ENCODE measurements at places on chromosomes 16 and 17.

- peak; percentile 29 for DNase-seq
Observed at GRCh38 chr17:28532050-28532960, 20.1 kb downstream of the UNC119 start.

DNA sequence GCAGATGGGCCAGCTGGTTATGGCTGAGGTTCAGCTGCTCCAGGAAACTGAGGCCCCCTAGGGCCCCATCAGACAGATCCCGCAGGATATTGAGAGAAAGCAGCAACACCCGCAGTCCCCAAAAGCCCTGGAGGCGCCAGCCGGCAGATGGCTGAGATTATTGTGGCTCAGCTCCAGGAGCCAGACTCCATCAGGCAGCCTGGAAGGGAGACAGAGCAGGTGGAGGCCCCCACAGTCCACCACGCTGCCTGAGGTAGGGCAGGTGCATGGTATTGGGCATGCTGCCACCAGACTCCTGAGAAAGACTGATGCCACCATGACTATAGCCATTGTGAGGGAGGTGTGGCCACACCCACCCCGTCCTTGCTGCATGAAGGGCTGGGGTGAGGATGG, 9.5 kb upstream of the TMEM101 start:
- DNase-seq = no peak

DNA sequence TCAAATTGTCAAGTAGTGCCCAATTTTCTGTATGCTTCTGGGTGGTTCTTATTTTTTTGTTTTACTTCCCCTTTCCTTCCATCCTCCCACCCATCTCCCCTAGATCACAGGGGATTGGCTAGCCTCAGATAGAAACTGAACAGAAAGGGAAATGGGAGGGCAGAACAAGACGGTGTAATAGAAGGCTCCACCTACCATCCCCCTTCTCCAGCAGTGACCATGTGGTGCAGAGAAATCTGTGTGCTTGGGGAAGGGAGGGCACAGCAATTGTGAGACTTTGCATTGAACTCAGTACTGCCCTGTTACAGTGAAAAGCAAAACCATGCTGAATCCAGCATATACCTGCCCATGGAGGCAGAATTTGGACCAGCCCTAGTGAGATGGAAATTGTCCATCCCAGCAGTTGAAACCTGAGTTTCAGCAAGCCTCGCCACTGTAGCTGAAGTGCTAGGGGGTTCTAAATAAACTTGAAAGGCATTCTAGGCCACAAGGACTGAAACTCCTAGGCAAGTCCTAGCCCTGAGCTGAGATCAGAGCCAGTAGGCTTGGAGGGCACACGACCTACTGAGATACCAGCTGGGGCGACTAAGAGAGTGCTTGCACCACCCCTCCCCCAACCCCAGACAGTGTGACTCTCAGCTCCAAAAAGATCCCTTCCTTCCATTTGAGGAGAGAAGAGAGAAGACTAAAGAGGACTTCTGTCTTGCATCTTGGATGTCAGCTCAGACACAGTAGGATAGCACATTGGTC, 5.2 kb downstream of the SLFN11 start:
- DNase-seq = peak; percentile 44

DNA sequence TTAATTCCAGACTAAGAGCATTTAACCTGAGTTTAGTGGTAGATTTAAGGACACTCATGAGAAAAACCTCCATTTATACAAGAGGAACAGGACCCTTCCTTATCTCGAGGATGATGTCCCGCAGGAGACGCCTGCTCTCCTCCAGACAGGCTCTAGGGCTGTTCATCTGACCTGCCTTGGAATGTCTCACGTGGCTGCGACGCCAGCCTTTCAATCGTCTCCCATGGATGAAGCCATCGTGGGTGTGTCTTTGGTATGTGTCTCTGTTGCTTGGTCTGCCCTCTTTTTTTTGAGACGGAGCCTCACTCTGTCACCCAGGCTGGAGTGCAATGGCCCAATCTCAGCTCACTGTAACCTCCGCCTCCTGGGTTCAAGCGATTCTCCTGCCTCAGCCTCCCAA, 16.5 kb downstream of the CHMP6 start:
- no peak for DNase-seq

- peak; percentile 80 for DNase-seq
Observed at GRCh38 chr16:27169511-27170071, 33.7 kb upstream of the KDM8 start.

- peak; percentile 38 for DNase-seq
Observed at GRCh38 chr17:37261286-37261685, 114.5 kb upstream of the C17orf78 start.

DNA sequence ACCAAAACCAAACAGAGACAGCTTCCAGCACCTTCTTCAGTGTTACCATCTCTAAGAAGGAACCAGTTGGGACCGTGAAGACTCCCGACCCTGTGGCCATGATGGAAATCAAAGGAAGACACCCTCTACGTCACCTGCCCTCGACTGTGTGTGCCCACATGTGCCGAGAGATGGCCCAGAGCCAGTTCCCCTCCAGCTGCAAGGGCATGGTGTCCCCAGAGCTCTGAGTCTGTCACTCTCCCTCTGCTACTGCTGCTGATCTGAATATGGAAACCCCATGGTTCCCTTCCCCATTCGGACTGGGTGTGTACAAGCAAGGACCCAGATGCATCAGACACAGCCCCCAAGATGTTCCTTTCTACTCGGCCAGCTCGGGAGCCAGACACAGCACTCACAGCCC, 76.4 kb downstream of the SOCS1 start:
- DNase-seq = no peak

DNA sequence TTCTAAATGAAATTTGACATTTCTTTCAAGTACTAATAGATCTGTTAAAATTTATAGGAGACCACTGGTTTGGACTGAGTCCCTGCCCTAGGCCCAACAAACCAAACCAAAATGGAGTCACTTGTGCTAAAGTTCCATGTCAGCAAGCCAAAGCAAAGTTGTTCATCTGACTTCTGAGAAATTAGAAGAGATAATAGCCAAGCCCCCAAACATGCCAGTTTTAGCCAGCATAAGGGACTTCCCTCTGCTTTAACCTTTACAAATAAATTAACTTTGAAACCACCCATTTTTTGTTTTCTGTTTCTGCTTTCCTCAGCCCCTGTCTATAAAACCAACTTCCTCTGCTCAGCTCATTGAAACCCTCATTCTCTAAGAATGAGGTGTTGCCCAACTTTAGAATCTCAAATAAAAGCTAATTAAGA, 18.9 kb downstream of the CDR2 start:
- DNase-seq = peak; percentile 35

DNA sequence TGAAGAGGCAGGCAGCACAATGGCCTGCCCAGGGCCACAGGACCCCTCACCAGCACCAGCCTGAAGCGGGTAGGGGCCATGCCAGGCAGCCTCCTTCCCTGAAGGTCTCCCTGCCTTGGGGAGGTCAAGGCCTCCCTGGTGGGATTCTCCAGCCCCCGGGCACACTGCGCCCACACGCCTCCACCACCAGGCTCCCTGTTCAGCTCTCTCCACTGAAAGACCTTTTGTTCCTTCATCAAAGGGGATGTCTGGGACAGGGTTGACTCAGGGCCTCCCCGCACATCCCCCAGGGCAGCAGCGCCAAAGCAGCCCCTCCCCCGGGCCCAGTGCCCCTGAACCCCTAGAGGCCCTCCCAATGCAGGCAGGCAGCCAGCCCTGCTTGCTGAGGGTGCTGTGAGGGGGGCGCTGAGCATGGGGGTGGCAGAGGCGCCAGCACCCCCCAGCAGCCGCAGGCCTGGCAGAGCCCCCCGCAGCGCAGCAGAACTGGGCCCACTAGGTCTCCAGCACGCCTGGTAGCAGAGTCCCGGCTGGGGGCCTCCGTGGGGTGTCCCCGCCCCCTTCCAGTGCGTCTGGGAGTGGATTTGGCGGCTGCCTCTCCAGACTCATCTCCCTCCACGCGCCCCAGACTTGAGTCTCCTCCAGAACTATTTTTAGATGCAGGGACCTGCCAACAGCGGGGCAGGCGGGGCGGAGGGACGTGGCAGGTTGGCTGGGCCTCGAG, 13.1 kb downstream of the BCAR1 start:
- DNase-seq = peak; percentile 95

DNA sequence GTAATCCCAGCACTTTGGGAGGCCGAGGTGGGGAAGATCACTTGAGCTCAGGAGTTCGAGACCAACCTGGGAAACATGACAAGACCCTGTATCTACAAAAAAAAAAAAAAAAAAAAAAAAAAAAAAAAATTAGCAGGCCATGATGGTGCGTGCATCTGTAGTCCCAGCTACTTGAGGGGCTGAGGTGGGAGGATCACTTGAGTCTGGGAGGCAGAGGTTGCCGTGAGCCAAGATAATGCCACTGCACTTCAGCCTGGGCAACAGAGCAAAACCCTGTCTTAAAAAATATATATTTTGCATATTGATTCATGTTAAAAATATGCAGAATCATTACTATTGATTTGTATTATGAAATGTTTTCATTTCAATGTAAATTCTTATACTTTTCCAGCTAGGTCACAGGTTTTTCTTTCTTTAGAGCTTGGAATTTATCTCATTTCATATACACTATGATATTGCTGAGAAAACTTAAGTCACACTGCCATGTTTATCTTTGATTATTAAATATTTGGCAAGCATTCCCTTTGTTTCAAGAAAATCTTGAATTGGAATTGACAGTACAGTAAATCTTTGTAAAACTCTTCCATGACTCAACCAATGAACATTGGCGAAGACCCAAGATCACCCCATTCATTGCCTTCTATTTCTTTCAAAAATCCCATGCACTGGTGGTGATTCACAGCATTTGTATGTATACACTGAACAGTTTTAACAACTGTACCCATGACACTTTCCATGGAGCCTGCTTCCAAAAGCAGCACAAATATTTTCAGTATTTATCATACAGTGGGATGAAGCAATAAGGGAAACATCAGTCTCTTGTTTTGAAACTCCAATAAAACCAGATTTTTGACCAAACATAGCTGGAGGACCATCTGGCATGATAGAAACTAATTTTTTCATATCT, 83.5 kb upstream of the TNRC6A start:
- peak; percentile 100 for DNase-seq

GRCh38 chr17:57481910-57482391, 225.6 kb downstream of the MSI2 start:
- peak; percentile 99 for DNase-seq

- DNase-seq = peak; percentile 32
Observed at GRCh38 chr17:19533718-19534561, at the start of gene SLC47A1. Gene SLC47A1, plus strand, starts transcription at chr17:19533854. Its CDS starts 86 bp downstream, at chr17:19533940.

DNA sequence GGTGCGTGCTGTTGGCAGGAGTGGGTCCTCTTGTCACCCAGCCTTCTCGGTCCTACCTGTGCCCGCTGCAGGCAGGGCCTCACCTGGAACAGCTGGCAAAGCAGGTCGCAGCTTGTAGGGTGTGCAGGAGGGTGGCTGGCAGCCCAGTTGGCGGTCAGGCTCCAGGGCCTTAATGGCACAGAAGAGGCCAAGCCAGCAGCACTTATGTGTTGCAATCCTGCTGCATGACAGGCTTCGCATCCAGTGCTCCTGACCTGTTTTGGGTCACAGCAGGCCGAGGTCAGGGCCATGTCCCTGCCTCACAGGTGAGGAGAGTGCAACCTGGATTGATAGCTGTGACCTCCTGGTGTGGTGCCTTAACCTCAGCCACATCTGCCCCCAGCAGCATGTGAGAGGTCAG, 31.9 kb downstream of the ZC3H18 start:
- DNase-seq = no peak

- no peak for DNase-seq
Observed at GRCh38 chr17:63751806-63752205, 10.2 kb upstream of the STRADA start.

DNA sequence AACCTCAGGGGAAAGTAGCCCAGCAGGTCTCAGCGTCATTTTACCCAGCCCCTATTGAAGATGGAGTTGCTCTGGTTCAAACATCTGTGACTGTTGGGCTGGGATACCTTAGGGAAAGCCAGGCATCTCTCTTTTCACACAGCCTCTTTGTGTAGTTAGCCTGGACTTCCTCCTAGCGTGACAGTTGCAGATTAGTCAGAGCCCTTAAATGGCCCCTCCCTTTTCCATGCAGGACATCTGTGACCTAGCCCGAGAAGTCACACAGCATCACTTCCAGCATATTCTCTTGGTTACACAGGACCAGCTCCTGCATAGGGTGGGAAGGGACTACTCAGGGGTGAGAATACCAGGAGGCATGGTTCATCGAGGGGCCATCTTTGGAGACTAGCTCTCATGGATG, 375.0 kb upstream of the RBFOX1 start:
- no peak for DNase-seq

- DNase-seq = no peak
Observed at GRCh38 chr17:5913032-5913531, 157.1 kb upstream of the WSCD1 start.

- DNase-seq = peak; percentile 55
Observed at GRCh38 chr16:63361032-63361624, 1324.9 kb upstream of the CDH8 start.

GRCh38 chr16:30649725-30650368, 913 bp upstream of the PRR14 start:
- DNase-seq = no peak

GRCh38 chr17:13576661-13577526, 24.8 kb downstream of the HS3ST3A1 start:
- DNase-seq = peak; percentile 40

- no peak for DNase-seq
Observed at GRCh38 chr17:67058036-67058435, 13.7 kb downstream of the CACNG1 start.

- DNase-seq = no peak
Observed at GRCh38 chr16:21126518-21126917, 24.1 kb downstream of the DNAH3 start.

DNA sequence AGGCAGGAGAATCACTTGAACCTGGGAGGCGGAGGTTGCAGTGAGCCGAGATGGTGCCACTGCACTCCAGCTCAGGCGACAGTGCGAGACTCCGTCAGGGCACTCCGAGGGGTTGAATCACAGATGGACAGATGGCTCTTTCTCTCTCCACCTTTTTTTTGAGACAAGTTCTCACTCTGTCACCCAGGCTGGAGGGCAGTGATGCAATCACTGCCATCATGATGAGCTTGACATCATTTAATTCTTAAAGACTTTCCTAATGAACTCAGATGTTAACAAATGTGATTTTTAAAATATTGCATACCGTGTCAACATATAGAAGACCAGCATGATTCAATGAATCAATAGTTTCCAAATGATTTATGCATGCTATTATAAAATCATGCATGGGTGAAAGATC, 3.5 kb downstream of the GDPD1 start:
- DNase-seq = no peak
